Sigmoid colon (tissue), 7 donors: ENCODE measurements at places on chromosomes 11 and 22. TPM values are rescaled to one million over a fixed set of nuclear protein-coding genes. Genes with fewer than 3 reads are reported as not detected.
A peak's percentile ranks its signal among the peaks of the same experiment; 100 is the strongest.

- DNase-seq, result no peak
- peaks cover 10% of the 10 kb centered on the region for H3K4me1 ChIP-seq
- H3K27ac ChIP-seq, result no peak overlapping the region
- peaks cover 9% of the 10 kb centered on the region for H3K36me3 ChIP-seq
- no peaks in the 10 kb centered on the region for H3K27me3 ChIP-seq
Observed at GRCh38 chr22:42816336-42816735, 40.7 kb downstream of the ARFGAP3 start.

- no peaks in the 10 kb centered on the region for H3K36me3 ChIP-seq
- no peak for DNase-seq
- H3K27ac ChIP-seq, result no peak overlapping the region
- H3K4me1 ChIP-seq, result no peaks in the 10 kb centered on the region
- H3K27me3 ChIP-seq, result no peaks in the 10 kb centered on the region
Observed at GRCh38 chr11:1854132-1854948, 1.5 kb downstream of the LSP1 start.

- peak; percentile 24 for DNase-seq
- H3K27ac ChIP-seq, result no peak overlapping the region
- no peaks in the 10 kb centered on the region for H3K27me3 ChIP-seq
- no peaks in the 10 kb centered on the region for H3K4me1 ChIP-seq
- no peak overlapping the region for H3K4me3 ChIP-seq
Observed at GRCh38 chr11:16812274-16812673, 73.8 kb downstream of the C11orf58 start.

- H3K4me1 ChIP-seq, result no peaks in the 10 kb centered on the region
- DNase-seq, result no peak
- no peaks in the 10 kb centered on the region for H3K27me3 ChIP-seq
- H3K4me3 ChIP-seq, result no peak overlapping the region
Observed at GRCh38 chr11:11884351-11884750, 42.6 kb downstream of the USP47 start.

- H3K27me3 ChIP-seq, result no peaks in the 10 kb centered on the region
- peaks cover 22% of the 10 kb centered on the region for H3K4me1 ChIP-seq
- no peak for DNase-seq
- no peaks in the 10 kb centered on the region for H3K36me3 ChIP-seq
Observed at GRCh38 chr22:40436505-40437431, 66.4 kb downstream of the SGSM3 start.

- no peak overlapping the region for H3K27ac ChIP-seq
- H3K4me1 ChIP-seq, result no peaks in the 10 kb centered on the region
- DNase-seq, result no peak
- H3K4me3 ChIP-seq, result no peak overlapping the region
Observed at GRCh38 chr11:134021326-134021725, 47.5 kb upstream of the JAM3 start.

DNA sequence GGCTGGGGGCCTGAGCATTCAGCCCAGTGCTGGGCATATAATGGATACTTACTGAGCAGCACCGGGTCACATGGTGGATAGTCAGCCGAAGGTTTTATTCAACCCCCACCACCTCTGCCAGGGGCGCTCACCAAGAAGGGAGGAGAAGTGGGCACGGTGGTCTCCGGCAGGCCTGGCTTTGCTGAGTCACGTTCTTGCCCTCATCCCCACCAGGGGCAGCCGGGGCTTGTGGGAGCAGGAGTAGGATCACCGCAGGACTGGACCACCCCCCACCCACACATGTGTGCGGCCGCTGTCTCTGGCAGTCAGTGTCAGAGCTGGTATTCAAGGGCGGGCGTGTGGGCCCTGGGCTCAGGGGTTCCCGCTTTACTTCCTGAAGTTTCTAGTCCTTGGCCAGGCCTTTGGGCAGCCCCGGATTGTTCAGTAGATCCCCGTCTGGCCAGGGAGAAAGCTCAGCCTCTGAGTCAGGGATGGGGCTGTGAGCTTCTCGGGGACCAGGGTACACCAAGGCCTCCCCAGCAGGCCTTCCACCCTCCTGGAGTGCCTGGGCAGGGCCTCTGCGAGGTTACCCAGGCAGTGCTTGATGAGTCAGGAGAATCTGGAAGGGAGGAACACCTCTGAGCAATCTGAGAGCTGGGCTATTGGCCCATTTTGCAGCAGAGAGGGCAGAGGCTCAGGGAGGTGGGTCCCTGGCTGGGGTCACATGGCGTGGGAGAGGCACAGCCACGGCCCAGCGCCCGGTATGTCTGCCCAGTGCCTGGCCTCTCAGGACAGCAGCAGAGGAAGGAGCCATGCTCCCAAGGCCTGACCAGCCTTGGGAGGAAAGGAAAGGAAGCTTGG is 60.6 kb downstream of the RTL6 start:
- no peak overlapping the region for H3K27ac ChIP-seq
- no peaks in the 10 kb centered on the region for H3K4me1 ChIP-seq
- H3K4me3 ChIP-seq, result no peak overlapping the region

DNA sequence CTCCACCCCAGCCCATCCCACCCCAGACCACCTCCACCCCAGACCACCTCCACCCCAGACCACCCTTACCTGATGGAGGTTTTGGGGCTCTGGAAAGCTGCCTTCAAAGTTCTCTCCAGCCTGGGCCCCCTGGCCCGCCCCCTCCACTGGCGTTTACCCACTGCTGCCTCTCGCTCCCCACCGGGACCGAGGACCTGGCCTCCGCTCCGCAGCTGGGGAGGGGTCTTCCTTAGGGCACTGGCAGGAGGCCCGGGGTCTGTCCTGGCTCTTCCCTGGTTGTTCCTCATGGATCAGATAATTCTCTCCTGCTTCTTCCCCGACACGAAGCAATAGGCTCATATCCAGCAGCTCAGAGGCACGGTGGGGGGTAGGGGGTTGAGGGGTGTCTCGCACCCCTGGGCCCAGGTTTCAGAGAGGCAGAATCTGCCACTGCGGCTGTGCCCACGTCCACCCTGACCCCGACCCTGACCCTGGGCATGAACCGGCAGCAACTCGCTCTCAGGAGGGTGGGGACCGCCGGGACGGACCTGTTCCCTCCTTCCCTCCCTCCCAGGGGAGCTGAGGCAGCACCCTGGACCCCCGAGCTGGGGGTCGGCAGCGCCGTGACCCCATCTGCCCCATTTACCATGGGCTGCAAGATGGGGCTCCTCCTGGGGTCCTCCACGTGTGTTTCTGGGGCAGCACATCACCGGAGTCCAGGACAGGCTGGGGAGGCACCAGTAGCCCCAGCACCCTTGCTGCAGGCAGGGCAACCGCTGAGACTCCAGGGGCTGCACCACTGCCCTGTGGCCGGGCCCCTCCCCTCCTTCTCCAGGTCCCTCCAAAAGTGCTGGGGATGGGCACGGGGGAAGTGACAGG is 12.9 kb downstream of the KRTAP5-5 start:
- H3K27me3 ChIP-seq, result peaks cover 35% of the 10 kb centered on the region
- no peaks in the 10 kb centered on the region for H3K4me1 ChIP-seq
- peak; percentile 42 for DNase-seq

- H3K4me1 ChIP-seq, result no peaks in the 10 kb centered on the region
- H3K4me3 ChIP-seq, result no peak overlapping the region
- no peak for DNase-seq
- H3K27me3 ChIP-seq, result peaks cover 99% of the 10 kb centered on the region
Observed at GRCh38 chr11:2142300-2142759, 3.1 kb upstream of the IGF2 start.

Gene PCSK7
- 32.4 TPM for total RNA-seq

Gene KCNJ1
- total RNA-seq, result 0.81 TPM
